Inflammatory macrophage treated with lipopolysaccharide for 4 hours (primary cell): ENCODE measurements at places on chromosomes 12 and 14.

GRCh38 chr12:3055026-3055703, 22.0 kb upstream of the TSPAN9 start:
- no peak for DNase-seq

DNA sequence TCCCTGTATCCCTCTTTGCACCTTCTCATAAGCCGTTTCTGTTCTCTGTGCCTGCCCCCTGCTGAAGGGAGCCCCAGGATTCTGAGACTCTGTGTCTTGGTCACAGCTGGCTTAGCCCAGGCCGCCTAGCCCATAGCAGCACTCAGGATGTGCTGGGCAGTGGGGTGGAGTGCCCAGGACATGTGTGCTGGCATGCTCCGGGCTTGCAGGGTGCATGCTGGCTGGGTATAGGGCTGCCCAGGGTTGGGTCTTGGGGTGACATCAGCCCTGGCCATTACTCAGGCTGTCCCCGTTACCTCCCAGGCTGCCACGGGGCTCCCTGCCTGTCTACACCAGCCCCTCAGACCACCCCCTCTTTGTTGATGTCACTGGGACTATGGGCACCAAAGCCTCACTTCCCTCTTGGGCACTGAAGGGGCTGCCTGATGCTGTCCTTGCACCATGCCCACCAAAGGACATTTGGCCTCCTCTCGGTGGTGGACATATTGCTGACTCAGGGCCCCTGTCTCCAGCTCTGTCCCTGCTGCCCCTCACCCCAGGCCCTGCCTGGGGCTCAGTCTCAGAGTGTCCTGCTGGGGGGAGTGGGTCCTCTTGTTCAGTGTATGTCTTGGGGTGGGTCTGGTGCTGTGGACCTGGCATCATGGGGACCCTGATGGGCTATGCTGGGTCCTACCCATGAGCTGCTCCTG, 2.4 kb downstream of the CEP170B start:
- DNase-seq = no peak

DNA sequence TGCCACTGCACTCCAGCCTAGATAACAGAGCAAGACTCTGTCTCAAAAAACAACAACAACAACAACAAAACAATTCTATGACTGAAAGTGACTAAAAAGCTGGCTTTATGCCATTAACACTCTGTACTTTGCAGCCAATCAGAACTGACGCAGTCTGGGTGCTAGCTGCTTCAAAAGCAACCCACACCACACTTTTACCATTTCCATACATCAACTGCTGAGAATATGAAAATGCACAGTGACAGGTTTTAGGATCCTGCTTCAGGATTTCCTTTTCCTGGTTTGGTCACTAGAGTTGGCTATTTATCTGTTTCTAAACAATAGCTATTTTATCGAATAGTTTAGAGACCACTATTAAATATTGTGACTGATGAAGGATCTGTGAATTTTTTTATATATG, 23.1 kb upstream of the P2RX4 start:
- DNase-seq = no peak

- DNase-seq = no peak
Observed at GRCh38 chr12:42582050-42582449, 7.5 kb downstream of the PRICKLE1 start.

GRCh38 chr12:131487388-131488124, 223.3 kb upstream of the SFSWAP start:
- DNase-seq = no peak

GRCh38 chr12:106039242-106039641, 99.5 kb downstream of the NUAK1 start:
- no peak for DNase-seq

DNA sequence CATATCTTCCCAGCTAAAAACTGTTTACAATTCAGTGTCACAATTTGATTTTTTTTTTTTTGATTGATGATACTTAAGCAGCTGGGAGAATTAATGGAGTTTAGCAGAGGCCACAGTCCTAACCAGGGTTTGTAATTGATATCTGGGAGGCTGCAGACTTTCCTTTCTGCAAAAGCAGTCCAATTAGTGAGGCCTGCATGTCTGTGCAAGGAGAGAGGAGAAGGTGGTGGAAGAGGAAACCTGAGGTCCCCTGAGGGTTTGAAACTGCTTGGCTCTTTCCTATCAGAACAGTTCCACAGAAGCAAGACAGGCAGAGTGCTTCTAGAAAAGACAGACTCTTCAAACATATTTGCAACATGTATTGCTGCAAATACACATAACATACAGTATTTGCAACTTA, 160.8 kb upstream of the KRR1 start:
- no peak for DNase-seq

DNA sequence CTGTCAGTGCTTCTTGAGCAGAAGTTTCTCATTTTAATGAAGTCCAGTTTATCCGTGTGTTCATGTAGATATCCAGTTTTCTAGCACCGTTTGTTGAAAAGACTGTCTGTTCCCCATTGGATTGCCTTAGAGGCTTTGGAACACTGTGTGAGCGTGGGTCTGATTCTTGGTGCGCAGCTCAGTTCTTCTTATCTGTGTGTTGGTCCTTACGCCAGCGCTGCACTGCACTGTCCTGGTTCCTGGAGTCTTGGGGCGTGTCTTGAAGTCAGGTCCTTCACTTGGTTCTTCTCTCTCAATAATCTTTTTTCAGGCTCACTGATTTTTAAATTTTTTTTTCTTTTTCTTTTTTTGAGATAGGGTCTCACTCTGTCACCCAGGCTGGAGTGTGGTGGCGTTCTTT, 25.5 kb downstream of the EP400 start:
- DNase-seq = no peak

DNA sequence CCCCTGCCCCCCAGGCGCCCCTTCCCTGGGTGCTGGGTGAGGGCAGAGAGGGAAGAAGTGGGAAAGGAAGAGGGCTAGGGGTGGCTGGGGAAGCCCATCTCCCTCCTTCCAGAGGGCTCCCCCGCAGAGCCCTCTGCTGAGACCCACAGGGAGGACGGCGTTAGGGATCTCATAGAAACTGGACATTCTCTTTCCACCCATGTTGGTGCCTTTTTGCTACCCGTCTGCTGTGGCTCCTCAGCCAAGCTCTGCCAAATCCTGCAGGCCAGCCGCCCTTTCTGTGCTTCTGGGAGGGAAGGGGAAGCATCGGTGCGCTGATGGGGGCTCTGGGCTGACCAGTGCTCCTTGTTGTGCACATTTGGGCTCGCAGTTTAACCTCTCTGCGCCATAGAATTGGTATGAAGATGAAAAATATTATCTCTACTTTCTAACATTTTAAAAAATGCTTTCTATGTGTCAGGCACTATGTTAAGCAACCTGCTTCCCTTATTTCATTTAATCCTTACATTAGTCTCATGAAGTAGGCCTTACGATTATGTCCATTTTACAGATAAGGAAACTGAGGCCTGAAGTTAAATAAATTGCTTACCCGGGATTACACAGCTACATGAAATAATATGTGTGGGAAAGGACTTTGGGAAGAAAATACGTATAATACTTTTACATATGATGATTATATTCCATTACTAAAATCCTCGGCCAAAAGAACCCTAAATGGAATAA, 981 bp downstream of the SLC48A1 start:
- peak; percentile 18 for DNase-seq

DNA sequence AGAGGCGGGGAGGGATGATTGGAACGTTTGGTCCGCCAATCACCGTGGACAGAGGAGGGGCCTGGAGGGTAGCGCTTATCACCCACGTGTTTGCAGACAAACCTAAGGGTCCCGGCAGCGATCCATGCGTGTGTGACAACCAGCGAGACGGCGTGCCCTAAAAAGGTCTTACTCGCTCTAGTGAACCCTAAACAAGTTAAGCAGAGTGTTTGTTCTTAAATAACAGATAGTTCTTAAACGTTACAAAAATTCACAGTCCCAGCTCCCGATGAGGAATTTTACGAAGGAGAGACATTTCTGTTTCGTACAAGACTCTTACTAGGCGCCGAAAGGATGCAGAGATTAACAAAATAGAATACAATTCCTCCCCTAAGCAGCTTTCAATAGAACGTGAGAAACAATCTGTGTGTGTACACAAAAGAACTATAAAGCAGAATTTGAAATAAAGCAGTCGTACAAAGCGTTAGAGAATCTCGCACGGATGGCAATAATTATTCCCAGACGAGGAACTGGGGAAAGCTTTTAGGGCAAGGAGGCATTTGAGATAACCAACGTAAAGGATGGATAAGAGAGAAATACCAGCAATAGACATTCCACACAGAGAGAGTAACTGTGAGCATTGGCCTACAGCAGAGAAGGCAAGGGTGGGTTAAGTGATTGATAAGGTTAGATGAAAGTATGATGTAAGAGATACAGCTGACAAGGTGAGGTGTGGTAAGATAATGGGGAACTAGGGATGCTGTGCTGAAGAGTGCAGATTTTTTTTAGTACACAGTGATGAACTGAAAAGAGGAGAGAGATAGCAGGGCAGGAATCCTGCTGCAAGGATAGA, 831 bp upstream of the RPS6KA5 start:
- no peak for DNase-seq

GRCh38 chr12:2970744-2971143, 11.5 kb downstream of the TEAD4 start:
- DNase-seq = no peak

- DNase-seq = peak; percentile 59
Observed at GRCh38 chr14:91232052-91232451, 12.5 kb downstream of the GPR68 start.

DNA sequence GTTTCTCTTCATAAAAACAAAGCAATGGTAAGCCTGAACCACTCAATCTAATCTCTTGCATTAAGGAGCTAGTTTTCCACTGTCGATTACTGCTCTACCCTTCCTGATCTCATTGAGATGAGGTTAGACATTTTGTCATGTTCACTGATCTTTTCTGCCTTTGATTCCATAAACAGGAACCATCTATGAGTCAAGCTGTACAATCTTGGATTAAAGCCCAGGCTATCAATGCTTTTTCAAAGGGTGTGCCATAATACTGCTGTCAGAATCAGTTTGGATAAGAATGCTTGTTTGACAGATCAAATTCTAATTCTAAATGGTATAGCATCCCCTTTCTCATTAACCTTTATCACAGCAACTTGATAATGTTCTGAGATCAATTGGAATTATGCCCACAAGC, 16.1 kb downstream of the GRIP1 start:
- DNase-seq = no peak

GRCh38 chr14:60303745-60304144, 54.7 kb downstream of the PPM1A start:
- DNase-seq = no peak
